ENCODE measurements at places on chromosomes 12 and 14.

GRCh38 chr14:105760691-105761344 lies 234.4 kb downstream of the TMEM121 start:
- DNase-seq: no peak

GRCh38 chr14:104393898-104394381 lies 185.6 kb upstream of the C14orf180 start:
- DNase-seq: peak; percentile 22

DNA sequence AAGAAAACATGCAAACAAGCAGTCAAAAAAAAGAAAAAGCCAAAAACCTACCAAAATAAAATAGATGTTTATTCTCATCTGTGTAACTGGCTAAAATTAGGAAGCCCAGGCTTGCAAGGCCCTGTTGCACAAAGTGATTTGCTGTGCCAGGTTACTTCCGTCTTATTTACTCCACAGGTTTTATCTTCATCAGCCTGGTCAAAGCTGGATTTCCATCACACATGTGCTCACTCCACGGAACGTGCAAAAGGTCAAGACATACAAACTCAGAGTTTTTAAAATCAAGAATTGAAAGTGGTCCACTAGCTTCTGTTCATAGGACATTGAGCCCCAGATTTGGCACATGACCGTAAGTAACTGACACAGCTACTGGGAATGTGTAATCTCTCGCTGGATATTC lies 14.8 kb downstream of the KCNJ8 start:
- DNase-seq: no peak

DNA sequence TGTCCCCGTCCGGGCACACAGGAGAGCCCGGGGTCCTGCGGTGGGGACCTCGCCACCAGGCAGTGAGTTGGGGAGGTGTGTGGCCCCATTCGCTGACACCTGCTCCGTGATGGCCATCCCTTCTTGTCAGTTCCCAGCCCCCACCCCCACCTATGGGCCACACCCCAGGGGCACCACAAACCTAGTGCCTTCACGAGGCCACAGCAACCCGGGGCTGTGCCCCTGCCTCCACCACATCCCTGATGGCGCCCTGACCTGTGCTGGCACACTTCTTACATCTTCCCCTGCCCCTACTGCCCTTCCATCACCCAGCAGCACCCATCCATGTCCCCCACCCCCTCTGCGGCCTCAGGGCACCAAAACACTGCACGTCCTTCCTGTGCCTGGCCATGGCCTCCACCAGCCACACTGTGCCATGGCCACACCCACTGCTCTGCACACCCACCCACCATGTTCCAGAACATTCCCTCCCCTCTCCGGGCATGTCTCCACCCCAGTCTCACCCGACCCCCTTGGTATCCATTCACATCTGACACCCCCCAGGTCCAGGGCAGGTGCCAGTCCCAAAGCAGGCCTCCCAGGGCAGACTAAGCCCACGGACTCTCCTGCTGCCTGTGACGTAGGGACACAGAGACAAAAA lies 24.4 kb downstream of the JAG2 start:
- DNase-seq: no peak

- DNase-seq: no peak
Observed at GRCh38 chr12:101931498-101932326, 54.3 kb downstream of the DRAM1 start.

DNA sequence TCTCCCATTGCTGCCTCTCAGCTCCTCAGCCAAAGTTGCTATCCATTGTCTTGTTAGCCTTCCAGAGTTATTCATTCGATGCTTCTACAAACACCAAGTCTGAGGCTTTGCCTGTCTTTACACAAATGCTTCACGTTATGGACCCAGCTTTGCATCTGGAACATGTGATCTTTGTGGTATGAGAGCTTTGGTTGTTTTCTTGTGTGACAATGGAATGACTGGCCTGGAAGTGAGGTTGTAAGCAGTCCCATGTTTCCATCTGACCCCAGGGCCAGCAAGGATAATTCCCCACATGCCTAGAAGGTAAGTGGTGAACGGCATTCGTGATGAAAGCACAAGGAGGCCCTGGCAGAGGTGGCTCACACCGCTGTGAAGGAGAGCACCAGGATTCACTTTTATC lies 866.7 kb upstream of the TMEM132C start:
- no peak for DNase-seq

DNA sequence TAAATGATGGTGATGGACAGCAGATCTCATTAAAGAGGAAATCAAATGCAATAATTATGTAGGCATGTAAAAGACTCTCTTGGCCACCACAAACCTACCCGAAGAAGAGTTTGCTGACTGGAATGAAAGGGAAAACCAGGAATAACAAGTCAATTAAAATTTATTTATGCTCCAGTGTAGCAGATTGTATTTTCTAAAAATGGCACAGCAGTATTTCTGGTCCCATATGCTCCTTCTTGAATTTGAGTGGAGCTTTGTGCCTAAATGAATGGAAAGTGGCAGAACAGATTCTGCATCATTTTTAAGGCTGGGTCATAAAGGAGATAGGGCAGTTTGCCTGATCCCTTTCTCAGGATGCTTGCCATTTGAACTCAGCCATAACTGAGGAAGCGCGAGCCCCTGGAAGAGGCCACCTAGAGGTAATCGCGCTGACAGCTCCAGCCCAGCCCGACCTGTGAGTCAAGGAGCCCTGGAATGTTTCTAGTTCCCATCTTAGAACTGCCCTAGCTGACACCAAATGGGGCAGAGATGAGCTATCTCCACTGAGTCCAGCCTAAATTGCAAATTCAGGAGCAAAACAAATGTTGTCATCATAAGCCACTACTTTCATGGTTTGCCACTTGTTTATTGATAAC lies 229.2 kb upstream of the TMTC1 start:
- DNase-seq: no peak

DNA sequence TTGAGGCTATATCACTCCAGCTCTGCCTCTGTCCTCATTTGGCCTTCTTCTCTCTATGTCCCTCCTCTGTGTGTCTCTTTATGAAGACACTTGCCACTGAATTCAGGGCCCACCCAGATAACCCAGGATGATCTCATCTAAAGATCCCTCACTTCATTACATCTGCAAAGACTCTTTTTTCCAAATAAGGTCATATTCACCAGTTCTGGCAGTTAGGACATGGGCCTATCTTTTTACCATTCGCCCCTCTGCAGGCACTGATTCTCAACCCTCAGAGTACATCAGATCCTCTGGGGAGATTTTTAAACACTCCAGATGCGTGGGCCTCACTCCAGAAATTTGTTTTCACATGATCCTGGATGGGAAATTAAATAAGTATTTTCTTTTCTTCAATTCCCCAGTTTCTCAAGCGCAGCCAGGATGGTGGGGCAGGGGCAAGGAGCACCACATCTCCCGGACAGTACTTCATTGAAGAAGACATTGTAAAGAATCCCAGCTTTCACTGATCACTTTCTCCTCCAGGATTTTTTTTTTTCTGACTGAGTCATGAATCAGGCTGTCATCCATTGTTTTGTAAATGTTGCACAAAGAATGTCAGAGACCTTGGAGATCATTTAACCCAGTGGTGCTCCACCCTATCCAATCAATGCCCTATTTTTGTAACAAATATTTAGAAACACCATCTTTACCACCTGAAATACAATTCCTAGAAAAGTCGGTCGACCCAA lies 27.4 kb downstream of the CRACR2A start:
- DNase-seq: no peak

DNA sequence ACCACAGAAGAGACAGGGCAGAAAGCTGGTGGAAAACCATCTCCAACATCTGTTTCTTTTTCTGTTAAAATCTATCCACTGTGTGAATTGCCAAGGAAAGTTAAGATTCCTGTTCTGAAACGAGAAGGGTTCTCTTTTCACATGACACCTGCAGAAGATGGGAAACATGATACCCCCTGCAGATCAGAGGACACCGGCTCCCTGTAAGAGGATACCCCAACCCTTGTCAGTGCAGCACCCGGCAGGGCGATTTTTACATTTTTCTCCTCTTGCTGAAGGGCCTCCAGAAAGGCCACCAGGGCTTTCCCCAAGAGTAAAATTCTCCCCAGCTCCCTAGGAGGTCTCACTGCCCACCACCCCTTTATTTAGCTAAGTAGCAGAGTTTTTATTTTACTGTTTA lies 48.2 kb downstream of the DPF3 start:
- no peak for DNase-seq

- DNase-seq: no peak
Observed at GRCh38 chr12:51864833-51865670, 16.5 kb upstream of the FIGNL2 start.

DNA sequence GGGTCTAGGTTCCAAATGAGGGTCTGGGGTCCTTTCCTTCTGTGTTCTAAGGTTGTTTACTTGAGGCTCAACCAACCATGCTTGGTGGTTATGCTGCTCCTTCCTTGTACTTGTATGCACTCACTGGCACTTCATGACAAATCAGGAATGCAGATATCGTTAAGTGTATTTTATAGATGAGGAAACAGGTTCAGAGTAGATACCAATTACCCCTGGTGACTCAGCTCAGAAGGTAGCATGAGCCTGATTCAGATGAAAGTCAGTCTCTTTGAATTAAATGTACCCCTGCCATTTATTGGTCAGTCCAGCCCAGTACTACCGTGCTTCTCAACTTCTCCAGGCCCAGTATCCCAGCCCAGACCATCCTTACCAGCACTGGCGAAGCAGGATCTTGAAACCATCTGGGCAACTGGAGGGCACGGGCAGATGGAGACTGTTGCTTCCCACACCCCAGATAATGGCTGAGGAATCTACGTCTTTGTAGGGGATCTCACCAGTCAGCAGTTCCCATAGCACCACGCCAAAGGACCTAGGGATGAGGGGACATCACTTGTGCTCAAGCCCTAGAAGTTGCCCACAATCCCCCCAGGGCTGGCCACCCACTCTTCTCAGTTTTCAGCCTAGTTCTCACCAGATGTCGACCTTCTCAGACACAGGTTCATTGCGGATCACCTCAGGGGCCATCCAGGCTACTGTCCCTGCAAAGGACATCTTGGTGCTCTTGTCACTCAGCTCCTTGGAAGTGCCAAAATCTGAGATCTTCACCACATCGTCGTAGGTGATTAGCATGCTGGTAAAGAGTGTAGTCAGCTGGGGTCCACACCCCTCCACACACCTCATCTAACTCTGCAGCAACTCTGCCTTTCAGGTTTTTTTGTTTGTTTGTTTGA lies 14.3 kb downstream of the MAP3K12 start:
- no peak for DNase-seq

GRCh38 chr14:81466854-81467253 lies 66.7 kb upstream of the STON2 start:
- DNase-seq: no peak

DNA sequence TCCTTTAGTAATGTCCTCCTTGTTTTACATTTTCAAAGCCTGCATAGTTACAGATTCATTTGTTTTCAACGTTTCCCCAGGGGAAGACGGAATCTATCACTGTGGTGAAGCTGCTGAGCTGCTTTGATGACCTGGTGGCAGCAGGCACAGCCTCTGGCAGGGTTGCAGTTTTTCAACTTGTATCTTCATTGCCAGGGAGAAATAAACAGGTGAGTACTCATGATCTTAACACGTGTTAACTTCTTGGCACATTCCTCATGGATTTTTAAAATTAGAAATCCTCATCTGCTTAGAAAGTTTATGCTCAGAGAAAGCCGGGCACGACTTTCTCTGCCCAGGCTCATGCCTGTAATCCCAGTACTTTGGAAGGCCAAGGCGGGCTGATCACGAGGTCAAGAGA lies 44.5 kb downstream of the TECPR2 start:
- DNase-seq: no peak

DNA sequence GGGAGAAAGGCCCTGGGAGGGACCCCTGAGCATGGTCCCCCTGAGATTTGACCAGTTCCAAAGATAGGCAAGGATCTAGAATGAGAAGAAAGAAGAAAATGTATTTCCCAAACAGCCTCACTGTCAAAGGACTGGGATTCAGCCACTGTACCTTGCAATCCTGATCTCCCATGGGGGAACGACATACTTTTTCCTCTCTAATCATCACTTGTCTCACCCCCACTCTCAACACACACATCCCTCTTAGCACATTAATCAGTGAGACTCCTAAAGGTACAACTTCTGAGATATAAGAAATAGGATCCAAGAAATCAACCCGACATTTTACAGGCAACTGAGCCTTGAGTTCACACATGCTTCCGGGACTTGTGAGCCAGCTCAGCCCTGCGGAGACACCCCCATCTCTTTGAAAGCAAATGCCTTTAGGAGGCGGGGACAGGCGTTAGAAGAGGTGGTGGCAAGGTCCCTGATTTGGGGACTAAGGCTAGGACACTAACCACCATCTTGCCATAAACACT lies 1.4 kb downstream of the MAP3K9 start:
- DNase-seq: peak; percentile 50

- no peak for DNase-seq
Observed at GRCh38 chr12:65511134-65511834, 232.8 kb downstream of the MSRB3 start.

GRCh38 chr14:49868720-49869114 lies 16.1 kb upstream of the NEMF start:
- no peak for DNase-seq

GRCh38 chr14:35687335-35687939 lies 121.7 kb downstream of the RALGAPA1 start:
- DNase-seq: no peak

DNA sequence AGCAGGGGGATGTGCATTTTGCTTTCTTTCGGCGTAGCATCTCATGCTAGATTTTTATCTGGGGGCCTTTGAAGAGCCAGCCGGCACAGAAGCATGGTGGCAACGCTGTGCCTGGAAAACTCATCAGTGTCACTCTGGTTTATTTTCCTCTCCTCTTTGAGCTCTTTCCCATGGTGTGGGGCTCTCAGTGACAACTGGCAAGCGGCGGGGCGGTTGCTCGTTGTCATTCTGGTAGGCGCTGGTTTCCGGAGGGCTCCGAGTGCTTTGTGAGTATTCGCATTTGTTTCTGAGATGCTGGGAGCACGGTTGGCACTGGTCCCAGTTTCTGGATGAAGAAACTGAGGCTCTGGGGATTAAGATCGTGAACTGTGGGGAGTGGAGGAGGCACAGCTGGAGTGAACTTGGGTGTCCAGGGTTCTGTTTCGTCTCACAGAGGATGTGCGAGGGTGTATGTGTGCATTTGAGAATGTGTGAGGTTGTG lies 23.3 kb downstream of the TPCN1 start:
- no peak for DNase-seq

GRCh38 chr12:24681570-24681969 lies 267.3 kb downstream of the BCAT1 start:
- no peak for DNase-seq
